Osteocyte (in vitro differentiated cells): ENCODE measurements at places on chromosomes 6 and 20. TPM values are rescaled to one million over a fixed set of nuclear protein-coding genes. Genes with fewer than 3 reads are reported as not detected.
A peak's percentile ranks its signal among the peaks of the same experiment; 100 is the strongest.

The INSM1 gene
- not detected in 2 replicates for total RNA-seq

DNA sequence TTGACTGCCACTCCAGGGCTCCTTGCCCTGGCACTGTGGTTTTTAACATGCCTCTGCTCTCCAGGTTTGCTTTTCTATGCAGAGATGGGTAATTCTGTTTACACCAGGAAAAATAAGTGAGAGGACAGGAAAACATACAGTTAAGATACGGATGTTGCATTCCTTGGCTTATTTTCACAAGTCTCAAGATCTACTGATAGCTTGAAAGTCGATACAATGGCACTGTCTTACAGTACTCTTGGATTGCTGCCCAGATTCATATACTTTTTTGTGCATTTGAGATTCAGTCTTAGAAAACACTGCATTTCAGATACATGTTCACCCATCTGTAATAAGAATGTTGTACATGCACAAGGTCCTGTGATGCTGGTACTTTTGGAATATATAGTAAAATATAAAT lies 159.6 kb upstream of the FLRT3 start:
- no peaks in the 10 kb centered on the region for H3K4me1 ChIP-seq
- H3K4me3 ChIP-seq = no peak overlapping the region
- DNase-seq = no peak
- H3K27ac ChIP-seq = no peak overlapping the region
- H3K27me3 ChIP-seq = peaks cover 3% of the 10 kb centered on the region

DNA sequence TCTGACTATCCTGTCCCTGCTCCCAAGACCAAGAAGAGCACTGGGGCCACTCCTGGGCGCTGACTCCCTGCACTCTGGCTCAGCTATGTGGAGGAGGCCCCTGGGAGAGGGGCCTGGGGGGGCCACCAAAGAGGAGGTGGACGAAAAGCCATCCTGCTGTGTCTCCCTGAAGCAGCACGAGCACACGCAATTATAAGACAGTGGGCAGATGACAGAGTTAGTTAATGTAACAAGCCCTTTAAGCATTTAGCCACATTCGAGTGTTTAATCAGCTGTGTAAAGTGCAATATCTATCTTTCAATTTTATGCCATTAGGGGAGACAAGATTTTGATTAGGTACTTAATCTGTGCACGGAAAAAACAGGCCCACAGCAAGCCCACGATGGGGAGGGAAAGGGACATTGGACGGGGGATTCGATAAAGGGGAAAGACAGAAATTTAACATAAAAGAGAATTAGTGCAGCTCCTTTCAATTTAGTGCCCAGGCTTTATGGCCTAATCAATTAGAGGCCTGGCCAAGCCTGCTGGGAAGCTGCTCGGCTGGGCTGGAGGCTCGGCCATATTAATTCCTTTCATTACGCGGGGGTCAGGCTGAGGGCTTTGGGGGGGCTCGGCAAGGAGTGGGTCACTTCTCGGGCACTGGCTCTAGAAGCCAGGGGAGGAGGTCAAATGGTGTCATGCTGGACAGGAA lies 286.2 kb downstream of the DHX35 start:
- DNase-seq = no peak
- no peak overlapping the region for H3K27ac ChIP-seq
- no peaks in the 10 kb centered on the region for H3K4me1 ChIP-seq
- no peak overlapping the region for H3K4me3 ChIP-seq
- peaks cover 22% of the 10 kb centered on the region for H3K27me3 ChIP-seq

GRCh38 chr6:24357336-24358218 lies at the start of gene DCDC2:
TSS of gene DCDC2 (minus strand) at chr6:24358059. CDS start at chr6:24357750, 309 bp downstream.
- peaks cover 42% of the 10 kb centered on the region for H3K27me3 ChIP-seq
- peak within 1 kb of the TSS; percentile 32 for H3K4me3 ChIP-seq
- H3K27ac ChIP-seq = no peak within 1 kb of the TSS
- peaks cover 8% of the 10 kb centered on the region for H3K4me1 ChIP-seq
- no peaks in the 10 kb centered on the region for H3K36me3 ChIP-seq

- no peaks in the 10 kb centered on the region for H3K36me3 ChIP-seq
- peaks cover 35% of the 10 kb centered on the region for H3K27me3 ChIP-seq
- H3K4me3 ChIP-seq = no peak overlapping the region
- no peak for DNase-seq
- no peak overlapping the region for H3K27ac ChIP-seq
Observed at GRCh38 chr6:43395776-43396175, 26.3 kb upstream of the ZNF318 start.

GRCh38 chr20:13341737-13342393 lies 120.8 kb downstream of the ISM1 start:
- no peak overlapping the region for H3K27ac ChIP-seq
- no peaks in the 10 kb centered on the region for H3K36me3 ChIP-seq
- H3K27me3 ChIP-seq = no peaks in the 10 kb centered on the region
- peaks cover 14% of the 10 kb centered on the region for H3K4me1 ChIP-seq

DNA sequence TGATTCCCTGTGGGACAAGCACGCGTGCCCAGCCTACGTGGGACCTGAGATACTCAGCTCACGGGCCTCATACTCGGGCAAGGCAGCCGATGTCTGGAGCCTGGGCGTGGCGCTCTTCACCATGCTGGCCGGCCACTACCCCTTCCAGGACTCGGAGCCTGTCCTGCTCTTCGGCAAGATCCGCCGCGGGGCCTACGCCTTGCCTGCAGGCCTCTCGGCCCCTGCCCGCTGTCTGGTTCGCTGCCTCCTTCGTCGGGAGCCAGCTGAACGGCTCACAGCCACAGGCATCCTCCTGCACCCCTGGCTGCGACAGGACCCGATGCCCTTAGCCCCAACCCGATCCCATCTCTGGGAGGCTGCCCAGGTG lies 11.9 kb upstream of the RBCK1 start:
- no peak for DNase-seq
- no peak overlapping the region for H3K4me3 ChIP-seq
- peaks cover 33% of the 10 kb centered on the region for H3K36me3 ChIP-seq

DNA sequence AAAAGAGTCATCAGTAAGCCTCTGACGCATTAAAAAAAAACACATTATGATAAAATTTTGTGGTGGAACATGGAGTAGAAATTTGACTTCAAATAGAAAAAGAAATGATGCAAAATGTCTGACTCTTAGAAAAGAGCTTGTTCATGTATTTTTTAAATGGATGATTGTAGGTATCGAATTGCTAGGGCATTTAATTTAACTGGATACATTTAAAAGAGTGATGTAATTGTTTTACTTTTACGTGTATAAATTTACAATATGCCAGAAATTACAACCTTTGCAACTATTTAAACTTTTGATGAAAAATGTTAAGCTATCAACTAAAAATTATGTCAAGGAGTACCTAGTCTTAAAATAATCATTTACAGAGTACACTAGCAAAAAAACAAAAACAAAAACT lies 4.5 kb upstream of the SDC4 start:
- H3K27ac ChIP-seq = no peak overlapping the region
- H3K27me3 ChIP-seq = no peaks in the 10 kb centered on the region
- no peaks in the 10 kb centered on the region for H3K36me3 ChIP-seq
- H3K4me3 ChIP-seq = no peak overlapping the region
- DNase-seq = no peak

- H3K4me3 ChIP-seq = no peak overlapping the region
- peaks cover 4% of the 10 kb centered on the region for H3K27me3 ChIP-seq
- H3K4me1 ChIP-seq = peaks cover 9% of the 10 kb centered on the region
Observed at GRCh38 chr6:130713144-130713543, 114.1 kb upstream of the SMLR1 start.

DNA sequence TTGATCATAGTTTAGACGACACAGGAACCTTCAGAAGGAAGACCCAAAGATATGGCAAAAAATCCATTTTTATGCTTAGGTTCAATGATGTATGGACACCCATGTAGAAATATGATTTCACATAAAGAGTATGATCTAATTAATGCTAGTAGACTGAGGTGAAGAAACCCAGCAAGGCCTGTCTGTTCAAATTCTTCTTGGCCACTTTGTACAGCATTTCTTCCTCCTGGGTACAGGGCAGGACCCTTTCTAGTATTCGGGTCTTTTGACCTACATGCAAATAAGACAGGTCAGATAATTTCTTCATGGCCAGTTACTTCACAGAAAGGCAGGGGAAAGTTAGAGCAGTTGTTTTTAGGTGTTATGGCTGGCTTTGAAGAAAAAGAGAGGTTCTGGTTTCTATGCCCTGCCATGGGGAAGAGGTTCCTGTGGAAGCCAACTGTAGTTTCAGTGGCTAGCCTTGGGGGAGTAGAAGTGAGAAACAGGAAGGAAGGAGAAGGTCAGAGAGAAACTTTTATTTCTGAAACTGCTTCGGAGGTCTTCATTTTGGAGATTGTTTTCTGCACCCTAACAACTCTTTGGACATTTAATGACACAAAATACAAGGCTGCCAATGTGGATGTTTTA lies 208.3 kb downstream of the PTPRK start:
- no peak overlapping the region for H3K4me3 ChIP-seq
- H3K27me3 ChIP-seq = no peaks in the 10 kb centered on the region
- no peak overlapping the region for H3K27ac ChIP-seq
- H3K36me3 ChIP-seq = peaks cover 9% of the 10 kb centered on the region
- H3K4me1 ChIP-seq = peaks cover 11% of the 10 kb centered on the region
